ENCODE measurements at places on chromosomes 2 and 18.

- DNase-seq, result no peak
Measured at GRCh38 chr18:76979111-76979751, 153.4 kb downstream of the MBP start.

GRCh38 chr2:162704496-162704895, 134.1 kb downstream of the KCNH7 start:
- DNase-seq, result no peak

- DNase-seq, result peak; percentile 42
Measured at GRCh38 chr2:45651415-45652089, at the start of gene PRKCE. PRKCE (plus strand) TSS chr2:45651675.

- DNase-seq, result no peak
Measured at GRCh38 chr18:45222180-45222579, 393.1 kb upstream of the SLC14A2 start.

DNA sequence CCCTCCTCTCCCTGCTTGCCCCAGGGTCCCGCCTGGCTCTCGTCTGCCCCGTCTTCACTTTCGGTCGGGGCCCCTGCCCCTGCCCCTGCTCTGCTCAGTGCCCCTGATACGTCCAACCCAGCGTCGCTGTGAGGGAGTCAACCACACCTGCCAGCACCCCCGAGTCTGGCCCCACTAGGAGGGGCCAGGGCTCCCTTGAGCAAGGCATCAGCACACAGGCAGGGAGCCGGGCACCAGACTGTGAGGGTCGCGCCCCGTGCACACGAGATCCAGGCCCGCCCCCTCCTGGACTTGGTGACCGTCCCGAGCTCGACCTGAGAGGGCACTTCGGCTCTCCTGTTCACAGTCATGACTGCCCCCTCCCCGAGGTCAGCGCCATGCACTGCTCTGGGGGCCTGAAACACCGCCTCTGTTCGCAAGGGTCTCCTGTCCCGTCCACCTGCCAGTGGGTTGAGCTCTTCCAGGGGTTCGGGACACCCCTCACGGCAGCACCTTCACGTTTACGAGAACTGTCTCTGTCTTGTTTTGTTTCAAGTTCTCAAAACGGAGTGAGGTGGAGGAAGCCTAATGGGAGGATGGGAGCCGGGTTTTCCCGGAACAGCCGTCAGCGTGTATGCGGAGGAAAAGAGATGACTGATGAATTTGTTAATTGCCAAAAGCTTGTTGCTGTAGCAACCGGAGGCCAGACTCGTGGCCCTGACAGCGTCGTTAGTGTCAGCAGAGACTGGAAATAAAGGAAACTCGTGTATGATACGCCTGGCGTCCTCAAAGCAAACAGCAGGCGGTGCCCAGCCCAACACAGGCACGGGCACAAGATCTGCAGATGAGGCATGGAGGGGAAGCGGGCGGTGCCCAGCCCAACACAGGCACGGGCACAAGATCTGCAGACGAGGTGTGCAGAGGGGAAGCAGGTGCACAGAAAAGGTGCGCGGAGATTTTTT, 48.2 kb upstream of the KCNG2 start:
- no peak for DNase-seq

GRCh38 chr2:64695721-64696261, 42.1 kb upstream of the SERTAD2 start:
- DNase-seq, result peak; percentile 55

GRCh38 chr18:49459404-49460171, 857 bp downstream of the DYM start:
- DNase-seq, result peak; percentile 16

GRCh38 chr2:121390082-121390692, 105.2 kb upstream of the TFCP2L1 start:
- DNase-seq, result no peak

DNA sequence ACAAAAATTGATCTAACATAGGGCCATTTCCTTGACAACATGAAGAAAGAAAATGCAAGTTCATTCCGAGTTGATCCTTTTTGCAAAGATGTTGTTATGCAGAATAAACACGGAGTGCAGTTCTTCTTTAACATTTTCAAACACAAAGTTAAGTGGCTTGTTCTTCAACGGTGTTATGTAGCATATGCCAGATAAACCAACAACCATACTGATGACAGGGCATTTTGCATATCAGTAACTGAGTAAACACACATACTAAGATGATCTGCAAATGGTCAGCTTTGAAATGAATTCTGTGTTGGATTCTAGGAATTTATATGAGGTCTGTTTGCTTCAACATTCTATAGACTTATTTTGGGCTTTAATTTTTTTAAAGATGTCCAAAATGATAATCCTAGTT, 266.4 kb downstream of the GPD2 start:
- no peak for DNase-seq

DNA sequence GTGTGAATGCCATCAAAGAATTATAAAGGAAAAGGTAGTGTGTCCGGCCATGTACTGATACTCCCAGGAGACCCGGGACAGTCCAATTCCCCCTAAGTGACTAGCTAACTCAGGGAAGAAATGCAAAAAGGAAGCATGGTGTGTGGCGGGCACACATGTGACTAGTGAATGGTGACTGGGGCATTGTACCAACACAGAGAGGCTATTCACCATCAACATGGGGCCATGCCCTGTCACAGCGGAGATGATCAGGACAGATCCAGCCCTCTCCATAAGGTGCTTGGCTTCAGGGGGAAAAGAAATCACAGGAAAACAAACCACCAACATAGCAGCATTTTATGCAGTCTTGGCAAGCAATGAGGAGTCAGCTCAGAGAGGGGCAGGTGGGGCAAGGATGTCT, 34.3 kb downstream of the FAM168B start:
- DNase-seq, result no peak

DNA sequence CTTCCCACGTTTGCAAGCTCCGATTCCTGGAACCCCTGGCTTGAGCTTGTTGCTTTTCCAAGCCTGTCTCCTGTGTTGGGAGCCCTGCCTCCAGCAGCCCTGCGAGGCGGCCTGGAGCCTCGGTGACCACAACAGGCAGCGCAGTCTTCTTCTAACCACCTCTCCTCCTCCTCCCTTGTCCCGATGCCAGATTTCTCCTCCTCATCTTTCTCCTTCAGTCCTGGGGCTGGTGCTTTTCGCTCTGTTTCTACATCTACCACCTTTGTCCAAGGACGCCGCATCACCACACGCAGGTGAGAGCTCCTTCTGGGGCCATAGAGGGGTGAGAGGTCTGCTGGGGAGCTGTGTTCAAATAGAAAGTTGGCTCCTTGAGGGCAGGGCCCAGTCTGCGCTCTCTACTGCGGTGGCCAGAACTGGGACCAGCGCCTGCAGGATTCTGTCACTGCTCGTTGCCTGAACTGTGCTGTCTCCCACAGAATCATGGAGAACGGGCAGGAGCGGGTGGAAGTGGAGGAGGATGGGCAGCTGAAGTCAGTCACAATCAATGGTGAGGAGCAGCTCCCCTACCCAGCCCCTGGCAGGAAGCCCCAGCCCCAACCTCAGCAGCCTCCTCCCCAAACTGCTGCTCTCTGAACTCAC, 3.9 kb downstream of the DNAJB2 start:
- no peak for DNase-seq

DNA sequence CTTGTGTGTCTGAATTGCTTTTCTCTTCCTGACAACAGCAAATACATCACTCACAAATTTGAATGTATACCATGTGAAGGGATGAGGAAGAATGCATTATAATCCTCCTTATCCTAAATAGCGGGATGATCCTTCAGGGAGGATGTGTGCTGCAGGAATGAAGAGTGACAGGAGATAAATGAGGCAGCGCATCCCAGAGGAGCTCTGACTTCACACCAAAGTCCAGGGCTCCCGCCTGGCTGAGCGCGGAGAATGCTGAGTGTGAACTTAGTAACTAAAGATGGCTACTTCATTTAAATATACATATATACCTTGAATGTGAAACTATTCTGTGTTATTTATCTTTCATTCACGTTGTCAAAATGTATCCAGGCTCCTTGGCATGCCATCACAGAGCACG, 145.2 kb upstream of the TPO start:
- DNase-seq, result no peak

DNA sequence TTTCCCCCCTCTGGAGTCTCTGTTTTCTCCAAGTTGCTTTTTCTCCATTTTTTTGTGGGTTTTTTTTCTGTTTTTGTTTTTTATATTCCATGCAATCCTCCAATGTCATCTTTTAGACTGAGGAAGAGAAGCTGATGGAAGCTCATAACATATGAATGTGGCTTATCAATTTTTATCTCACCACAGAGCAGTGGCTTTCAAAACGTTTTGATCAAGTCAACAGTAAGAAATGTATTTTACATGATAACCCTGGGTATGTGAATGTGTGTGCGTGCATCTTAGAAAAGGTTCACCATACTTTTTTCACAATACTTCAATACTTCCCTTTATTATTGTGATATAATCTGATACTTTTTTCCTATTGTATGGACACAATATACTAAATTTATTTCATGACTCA, 64.6 kb upstream of the CDCA7 start:
- DNase-seq, result no peak

- DNase-seq, result no peak
Measured at GRCh38 chr2:157498483-157498882, 54.6 kb upstream of the CYTIP start.

GRCh38 chr18:36194600-36195315, 7.5 kb downstream of the MOCOS start:
- no peak for DNase-seq

GRCh38 chr2:133484106-133484505, 84.2 kb downstream of the NCKAP5 start:
- DNase-seq, result no peak

DNA sequence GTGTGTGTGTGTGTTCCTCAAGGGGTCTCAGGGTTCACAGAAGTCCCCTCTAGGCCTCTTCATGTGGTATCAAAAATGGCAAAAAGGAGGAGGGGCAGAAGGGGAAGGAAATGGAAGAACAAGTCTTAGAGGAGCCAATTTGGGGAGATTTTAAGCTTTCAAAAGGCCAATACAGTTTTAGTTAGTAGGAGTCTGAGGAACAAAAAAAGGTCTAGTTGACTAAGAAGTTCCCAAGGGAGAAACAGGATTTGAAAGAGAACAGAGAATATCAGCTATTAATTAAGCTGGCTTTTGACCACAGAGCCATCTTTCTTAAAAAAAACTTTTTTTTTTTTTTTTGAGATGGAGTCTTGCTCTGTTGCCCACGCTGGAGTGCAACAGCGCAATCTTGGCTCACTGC, 7.1 kb downstream of the RNF125 start:
- DNase-seq, result no peak

DNA sequence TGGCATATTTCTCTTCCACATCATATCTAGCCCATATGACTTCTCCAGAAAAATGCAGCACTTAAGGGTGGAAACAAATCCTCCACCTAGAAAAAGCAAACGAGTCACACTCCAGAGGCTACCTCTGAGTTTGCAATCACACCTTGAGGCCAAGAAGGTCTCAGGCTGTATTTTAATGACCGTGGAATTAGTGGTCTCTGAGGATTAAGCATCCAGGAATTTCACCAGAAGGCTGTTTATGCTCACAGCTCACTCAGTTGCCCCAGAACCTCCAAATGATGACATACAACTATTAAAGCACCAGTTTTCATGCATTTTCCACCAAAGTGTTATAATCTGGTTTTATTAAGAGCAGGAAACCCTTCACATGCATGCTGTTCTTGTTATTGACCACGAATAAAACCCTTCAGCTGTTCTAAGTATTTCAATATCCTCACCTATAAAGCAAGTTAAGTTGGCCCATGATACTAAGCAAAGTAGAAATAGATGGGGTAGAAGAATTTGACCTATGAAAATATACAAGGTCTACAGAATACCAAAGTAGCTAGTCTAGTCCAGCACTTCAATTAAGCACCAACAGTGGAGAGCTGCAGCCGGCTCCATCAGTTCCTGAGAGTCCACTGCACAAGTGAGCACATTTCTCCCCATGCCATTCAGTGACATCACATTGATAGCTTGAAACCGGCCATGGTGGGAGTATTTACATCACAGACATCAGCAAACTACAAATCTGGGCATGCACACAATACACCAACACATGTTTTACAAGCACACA, 39.5 kb upstream of the SLC14A1 start:
- no peak for DNase-seq

All from ACHN (cell line).